ENCODE measurements at places on chromosomes 4 and X.

GRCh38 chrX:11438380-11438723 lies 145.1 kb downstream of the AMELX start:
- DNase-seq: no peak

GRCh38 chr4:5277079-5277478 lies 225.8 kb downstream of the STK32B start:
- DNase-seq: no peak

GRCh38 chrX:53261355-53261972 lies 19.9 kb downstream of the IQSEC2 start:
- DNase-seq: no peak

DNA sequence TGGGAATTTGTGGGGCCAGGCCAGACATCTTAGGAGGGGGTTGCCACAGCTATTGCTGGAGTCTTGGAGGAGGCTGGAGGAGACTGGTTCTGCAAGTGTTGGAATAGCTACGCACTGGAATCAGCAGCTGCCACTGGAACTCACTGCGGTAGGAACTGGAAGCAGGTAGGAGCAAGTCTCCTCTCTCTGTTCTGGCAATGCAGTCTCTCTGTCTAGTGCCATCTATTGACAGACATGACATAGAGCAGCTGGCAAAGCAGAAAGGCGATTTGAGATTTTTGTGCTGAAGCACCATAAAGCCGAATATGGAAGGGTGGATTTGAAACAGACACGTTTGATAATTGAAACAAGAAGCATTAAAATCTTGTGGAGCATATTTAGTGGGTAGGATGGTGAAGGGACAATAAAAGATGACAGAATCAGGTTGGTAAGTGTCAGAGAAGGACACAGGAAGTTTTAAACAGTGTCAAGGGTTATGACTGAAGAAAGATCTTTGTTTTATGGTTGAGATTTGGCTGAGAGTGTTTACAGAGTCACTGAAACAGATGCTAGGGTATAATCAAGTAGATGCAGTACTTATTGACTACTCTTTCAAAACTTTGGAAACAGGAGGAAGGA lies 23.5 kb upstream of the SYNPO2 start:
- DNase-seq: no peak

DNA sequence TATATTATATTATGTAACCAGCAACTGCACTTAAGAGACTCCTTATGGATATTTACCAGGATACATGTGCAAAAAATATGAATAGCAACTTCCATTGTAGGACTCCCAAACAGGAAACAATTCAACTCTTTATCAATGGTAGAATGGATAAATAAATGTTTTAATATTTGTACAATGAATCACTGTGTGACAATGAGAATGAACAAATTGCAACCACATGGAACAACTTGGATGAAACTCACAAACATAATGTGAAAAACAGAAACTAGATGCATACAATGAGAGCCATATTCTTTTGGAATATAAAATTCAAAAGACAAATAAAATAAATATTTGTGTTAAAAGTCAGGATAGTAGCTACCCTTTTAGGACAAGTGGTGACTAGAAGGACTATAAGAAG lies 1015.7 kb downstream of the TECRL start:
- no peak for DNase-seq

GRCh38 chr4:45241976-45242375 lies 515.6 kb upstream of the GNPDA2 start:
- DNase-seq: no peak

- DNase-seq: no peak
Measured at GRCh38 chr4:152308951-152309350, 226.9 kb downstream of the FBXW7 start.

- DNase-seq: no peak
Measured at GRCh38 chr4:120059036-120059435, 7.6 kb downstream of the MAD2L1 start.

DNA sequence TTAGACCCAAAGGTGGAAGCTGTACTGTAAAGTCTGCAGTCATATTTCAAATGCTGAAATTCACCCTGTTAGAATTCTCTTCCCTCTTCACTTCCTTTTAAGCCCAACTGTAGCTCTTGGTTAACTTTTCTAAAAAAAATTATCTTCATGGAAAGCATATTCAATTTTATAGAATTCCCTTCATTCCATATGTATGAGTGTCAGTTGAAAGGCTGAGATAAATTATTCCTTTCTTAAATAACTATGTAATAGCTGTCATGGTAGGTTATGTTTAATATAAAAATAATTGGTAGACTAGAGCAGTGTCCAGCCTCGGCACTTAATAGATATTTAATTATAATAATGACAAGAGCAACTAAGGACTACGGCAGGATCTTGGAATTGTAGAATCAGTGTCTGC lies 16.8 kb upstream of the ARSH start:
- no peak for DNase-seq

GRCh38 chr4:89275587-89275986 lies 32.0 kb downstream of the GPRIN3 start:
- no peak for DNase-seq

DNA sequence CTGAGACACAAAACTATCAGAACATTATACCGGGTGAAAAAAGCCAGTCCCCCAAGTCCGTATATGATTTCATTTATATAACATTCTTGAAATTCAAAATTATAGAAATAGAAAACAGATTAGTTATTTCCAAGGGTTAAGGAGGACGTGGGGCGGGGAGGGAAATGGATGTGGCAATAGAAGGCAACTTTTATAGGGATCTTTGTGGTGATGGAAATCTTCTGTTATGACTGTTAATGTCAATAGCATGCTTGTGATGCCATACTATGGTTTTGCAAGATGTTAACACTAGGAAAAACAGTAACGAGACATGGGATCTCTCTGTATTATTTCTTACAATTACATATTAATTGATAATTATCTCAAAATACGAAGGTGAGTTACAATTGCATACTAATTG lies 96.4 kb downstream of the LNX1 start:
- DNase-seq: no peak

GRCh38 chr4:81040012-81040659 lies 9.6 kb downstream of the BMP3 start:
- no peak for DNase-seq

DNA sequence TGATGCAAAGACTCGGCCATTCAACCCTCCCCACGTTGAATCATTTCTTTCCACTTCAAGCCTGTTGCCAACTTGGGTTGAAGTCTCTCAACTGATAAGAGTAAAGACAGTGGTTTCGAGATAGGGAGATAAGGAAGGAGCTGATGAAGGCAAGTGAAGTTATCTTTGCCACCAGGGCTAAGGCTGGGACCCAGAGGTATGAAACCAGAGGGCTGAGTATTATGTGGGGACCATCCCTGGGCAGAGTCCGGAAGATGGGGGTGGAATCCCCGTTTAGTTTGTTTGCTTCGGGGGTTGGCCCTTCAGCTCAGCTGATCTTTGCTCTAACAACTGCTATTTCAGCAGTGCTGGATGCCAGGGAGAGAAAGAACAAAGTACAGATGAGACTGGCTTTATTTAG lies 2.3 kb upstream of the XPNPEP2 start:
- no peak for DNase-seq

DNA sequence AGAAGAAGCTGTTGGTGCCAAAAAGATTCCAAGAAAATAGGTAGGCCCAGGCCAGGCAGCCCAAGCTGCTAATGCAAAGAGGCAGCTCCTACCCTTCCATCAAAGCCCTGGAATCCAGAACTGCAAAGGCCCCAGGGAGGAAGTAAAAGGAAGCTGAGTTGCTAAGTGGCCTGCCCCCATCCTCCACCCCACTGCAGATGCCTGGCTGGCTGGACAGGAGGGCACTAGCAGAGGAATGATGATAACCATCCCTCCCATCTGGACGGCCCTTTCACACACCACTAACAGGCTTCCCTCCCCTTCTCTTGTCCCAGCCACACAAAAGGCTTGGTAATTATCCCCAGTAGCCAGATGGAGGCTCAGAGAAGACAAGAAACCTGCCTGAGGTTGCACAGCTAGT lies 32.4 kb upstream of the PJA1 start:
- no peak for DNase-seq

- no peak for DNase-seq
Measured at GRCh38 chr4:76610751-76611547, 175.9 kb downstream of the SHROOM3 start.

- no peak for DNase-seq
Measured at GRCh38 chr4:118683513-118683912, 1.7 kb upstream of the METTL14 start.

DNA sequence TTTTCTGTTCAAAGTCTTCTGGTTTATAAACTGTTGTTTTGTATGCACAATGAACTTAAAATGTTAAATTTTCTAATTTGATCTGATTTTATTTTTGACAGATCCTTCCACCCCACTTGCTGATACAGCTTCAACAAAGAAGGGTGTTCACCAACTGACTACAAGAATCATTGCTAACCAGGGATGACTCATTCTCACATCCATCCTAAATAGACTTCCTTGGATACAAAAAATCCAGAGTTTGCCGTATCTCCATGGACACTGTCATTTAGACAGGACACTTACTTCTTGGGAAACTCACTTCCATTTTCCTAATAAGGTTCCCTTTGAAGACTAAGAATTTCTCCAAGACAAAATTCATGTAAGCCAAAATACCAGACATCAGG lies 111.6 kb upstream of the NWD2 start:
- no peak for DNase-seq

Data from occipital lobe (tissue), 3 donors.